SK-N-DZ (cell line): ENCODE measurements at places on chromosomes 1 and 21.

- DNase-seq = no peak
Measured at GRCh38 chr1:223188618-223189356, 45.7 kb upstream of the TLR5 start.

GRCh38 chr1:98429965-98430443 is 231.5 kb upstream of the SNX7 start:
- no peak for DNase-seq

DNA sequence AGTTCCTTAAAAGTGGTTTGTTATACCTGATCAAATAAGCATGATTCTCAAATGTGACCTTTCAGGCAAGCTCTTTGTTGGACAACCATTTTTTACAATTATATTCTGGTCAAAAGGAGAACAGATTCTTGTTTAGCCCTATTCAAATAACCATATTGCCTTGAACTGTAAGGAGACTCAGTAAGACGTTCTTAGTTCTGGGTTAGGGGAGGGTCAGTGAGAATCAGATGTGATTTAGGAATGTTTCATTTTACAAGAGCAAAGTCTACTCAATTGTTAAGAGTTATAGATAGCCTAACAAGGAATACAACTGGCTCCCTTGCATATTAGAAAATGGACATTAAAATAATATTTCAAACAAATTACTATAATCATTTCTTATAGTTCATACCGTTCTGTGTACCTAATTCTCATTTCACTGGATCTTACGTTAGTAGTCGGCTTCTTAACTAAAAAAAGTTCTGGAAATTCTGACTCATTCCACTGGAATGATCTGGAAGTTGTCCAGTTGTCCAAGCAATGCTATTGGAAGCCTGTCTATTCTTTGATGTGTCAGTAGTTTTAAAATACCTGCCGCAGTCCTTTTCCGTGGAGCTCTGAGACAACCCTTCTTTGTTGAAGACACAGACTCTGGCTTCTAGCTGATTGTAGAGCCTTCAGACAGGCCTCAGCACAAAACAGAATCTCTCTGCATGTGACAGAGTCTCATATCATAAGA is 88.8 kb downstream of the MAST2 start:
- DNase-seq = no peak

DNA sequence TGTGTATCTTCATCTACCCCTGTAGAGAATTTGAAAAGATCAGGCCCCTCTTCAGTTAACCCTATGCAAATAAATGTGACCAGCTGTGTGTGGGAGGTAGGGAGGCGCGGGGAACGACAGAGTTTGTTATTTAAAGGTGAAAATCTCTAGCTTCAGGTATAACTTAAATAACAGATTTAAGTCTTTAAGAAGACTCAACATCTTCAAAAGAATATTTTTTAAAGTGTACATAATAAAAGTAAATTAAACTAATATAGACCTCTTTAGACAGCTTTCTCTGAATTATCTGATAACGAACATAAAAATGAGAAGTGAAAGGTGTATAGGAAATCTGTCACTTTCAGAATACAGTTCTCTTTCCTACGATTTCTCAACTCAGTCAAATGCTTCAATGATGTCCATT is 16.0 kb downstream of the ANGPTL3 start:
- DNase-seq = no peak
